Kidney (tissue), 22 donors: ENCODE measurements at places on chromosomes 16 and 17. TPM values are rescaled to one million over a fixed set of nuclear protein-coding genes. Genes with fewer than 3 reads are reported as not detected.

GRCh38 chr16:89697616-89698331 is 3.7 kb downstream of the SPATA2L start:
- no peak for DNase-seq

GRCh38 chr16:4886151-4886550 is 38.9 kb downstream of the UBN1 start:
- DNase-seq: no peak

- DNase-seq: no peak
These were observed 316.3 kb downstream of the CBLN1 start for GRCh38 chr16:48965386-48965785.

DNA sequence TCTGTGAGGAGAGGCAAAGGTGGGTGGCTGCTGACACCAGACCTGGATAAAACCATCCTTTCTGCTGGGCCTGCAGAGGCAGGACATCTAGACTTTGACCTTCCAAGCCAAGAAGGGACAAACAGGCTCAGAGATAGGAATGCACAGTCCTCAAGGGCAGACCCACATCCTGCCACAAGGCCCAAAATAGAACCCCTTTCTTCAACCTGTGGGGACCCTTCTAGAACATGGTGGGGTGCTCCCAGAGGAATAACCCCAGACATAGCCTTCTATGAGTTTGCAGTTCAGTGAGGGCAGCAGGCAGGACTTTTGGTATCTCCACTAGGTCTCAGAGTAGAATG is 3.8 kb upstream of the CBFB start:
- DNase-seq: no peak

- DNase-seq: no peak
These were observed 19.1 kb downstream of the GPR142 start for GRCh38 chr17:74386386-74386785.

- peak; percentile 83 for DNase-seq
These were observed 5.4 kb upstream of the BCAR1 start for GRCh38 chr16:75256696-75257343.

DNA sequence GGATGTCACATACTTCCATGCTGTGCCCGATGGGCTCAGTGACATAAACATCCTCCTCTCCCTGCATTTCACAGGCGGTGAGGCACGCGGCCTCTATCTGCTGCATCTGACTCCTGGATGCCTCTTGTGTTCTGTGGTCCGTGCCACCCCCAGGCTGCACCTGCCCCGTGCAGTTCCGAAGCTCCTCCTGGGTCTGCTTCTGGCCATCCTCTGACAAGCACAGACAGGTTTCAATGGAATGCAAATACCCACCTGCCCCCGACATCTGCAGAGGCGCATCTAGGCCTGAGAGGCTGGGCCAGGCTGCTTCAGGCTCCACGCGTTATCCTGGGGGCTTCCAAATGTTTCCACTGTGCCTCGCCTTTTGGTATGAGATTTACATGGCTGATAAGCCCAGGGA is 46.3 kb upstream of the DNAH17 start:
- DNase-seq: no peak

DNA sequence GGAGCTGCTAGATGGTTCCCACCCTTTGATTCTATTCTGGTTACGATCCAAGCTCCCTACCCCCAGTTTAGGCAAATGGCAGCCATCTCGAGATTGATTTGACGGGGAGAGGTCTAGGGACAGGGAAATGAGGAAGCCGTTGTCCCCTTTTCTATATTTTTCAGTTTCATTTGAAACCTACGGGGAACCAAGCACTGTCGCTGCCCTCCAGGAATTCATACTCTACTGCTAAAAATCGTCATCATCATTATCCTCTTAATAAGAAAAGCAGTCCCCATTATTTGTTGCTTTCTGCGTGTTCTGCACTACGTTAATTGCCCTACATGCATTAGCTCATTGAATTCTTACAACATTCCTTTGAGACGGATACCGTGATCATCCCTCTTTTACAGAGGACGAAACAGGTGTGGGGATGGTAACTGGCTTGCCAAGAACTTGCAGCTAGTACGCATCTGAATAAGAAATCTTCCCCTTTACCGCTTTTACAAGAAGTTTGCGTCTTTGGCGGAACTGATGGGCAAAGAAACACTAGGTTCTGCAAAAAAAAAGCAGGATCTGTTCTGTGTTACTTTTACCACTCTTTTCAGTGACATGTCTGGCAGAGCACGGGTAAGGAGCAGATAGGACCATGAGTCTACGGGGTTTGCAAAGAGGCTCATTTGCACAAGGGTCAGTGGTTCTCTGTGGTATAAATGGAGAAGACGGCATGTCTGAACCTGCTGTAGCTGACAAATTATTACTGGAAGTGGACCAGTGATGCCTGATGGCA is 1.1 kb downstream of the CCP110 start:
- DNase-seq: no peak

GRCh38 chr16:4556112-4556511 is at the start of gene C16orf96:
Gene C16orf96 (plus strand): TSS chr16:4556340. CDS start chr16:4556490, 150 bp downstream.
- DNase-seq: no peak

GRCh38 chr17:6097005-6097279 is 26.8 kb downstream of the WSCD1 start:
- no peak for DNase-seq

GRCh38 chr16:3542601-3543373 is 34.4 kb downstream of the NLRC3 start:
- no peak for DNase-seq

DNA sequence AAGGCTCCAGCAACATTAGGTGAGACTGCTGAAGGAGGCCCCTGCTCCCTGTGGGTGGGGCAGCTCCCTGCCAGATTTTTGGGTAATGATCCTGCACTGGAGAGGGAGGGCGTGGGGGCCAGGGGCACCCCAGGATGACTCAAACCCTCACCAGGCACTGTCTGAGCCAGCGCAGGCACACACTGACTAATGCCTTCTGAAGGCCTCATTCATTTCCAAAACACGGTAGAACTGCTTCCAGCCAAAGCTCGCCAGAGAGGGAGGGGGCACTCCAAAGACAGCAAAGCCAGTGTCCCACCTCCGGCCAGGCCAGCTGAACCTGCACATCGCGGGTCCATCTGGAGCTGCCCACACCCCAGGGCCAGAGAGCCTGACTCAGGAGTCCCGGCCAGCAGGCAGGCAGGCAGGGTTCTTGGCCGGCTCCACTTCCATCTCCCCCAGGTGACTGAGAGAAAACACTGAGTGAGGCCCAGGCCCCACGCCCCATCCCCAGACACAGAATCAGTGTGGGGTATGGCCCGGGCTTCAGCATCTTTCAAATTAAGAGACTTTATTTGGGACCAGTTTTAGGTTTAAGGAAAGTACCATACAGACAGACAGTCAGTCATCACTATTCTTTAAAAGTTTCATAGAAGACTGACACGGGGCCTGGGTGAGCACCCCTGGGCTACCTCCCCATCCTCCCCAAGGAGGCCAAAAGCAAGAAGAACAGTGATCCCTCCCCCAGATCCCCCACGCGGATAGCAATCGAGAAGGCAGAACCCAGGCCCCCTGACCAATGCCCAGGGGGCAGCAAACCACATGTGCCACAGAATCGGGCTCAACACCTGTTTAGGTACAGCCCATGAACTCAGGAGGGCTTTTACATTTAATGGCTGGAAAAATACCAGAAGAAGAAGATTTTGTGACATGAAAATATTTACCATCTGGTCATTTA is 2.3 kb downstream of the PIEZO1 start:
- no peak for DNase-seq

DNA sequence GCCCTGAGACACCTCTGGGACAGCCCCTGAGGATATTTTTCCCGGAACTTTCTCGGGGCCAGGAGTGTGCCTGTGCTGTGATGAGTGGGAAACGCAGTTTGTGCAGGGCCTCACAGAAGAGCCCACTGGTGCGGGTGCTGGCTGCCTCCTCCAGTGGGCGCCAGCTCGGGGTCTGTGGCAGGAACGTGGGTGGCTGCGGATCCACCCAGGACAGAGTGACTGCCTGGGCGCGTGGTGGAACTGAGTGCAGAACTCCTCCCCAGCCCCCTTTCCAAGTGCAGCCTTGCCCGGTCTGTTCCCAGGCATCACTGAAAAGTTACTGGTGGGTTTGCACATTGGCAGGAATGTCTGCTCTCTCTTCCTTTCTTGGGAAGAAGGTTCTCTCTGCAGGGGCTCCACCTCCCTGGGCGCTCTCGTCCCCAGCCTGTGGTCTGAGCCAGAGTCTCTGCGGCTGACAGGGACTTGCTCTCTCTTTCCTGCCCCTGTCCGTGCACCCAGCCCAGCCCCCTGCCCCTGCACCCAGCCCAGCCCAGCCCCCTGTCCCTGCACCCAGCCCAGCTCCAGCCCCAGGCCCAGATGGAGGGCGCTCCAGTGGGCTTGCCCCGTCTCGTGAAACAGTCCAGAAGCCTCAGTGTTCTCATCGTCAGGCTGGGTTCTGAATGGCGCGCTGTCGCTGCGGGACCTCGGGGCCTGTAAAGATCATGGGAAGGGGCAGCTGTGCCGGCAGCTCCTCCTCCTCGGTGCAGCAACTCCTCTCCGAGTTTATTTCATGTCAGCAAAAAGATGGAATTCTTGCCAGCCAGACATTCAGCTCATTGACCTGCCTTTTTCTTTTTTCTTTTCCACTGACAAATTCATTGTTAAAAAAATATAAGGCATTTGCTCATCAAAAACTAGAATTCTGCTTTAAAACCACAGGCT is 117.5 kb downstream of the BANP start:
- DNase-seq: no peak

GRCh38 chr17:8294814-8295316 is 335 bp downstream of the SLC25A35 start:
- DNase-seq: no peak

DNA sequence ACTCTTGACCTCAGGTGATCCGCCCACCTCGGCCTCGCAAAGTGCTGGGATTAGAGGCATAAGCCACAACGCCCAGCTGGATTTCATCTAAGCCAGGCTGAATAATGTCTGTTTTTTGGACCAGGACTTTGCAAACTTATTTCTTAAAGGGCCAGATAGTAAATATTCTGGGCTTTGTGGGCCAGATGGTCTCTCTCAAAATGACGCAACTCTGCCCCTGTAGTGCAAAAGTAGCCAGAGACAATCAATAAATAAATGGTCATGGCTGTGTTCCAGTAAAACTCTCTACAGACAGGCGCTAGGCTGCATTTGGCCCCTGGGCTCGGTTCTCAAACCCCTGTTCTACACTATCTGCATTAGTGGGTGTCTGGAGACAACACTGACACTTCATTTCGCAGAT is 121.9 kb upstream of the CDH13 start:
- peak; percentile 87 for DNase-seq

- DNase-seq: peak; percentile 63
These were observed 231.1 kb upstream of the CDH5 start for GRCh38 chr16:66135421-66135831.

- DNase-seq: no peak
These were observed 161.5 kb downstream of the FTO start for GRCh38 chr16:53865494-53865863.

DNA sequence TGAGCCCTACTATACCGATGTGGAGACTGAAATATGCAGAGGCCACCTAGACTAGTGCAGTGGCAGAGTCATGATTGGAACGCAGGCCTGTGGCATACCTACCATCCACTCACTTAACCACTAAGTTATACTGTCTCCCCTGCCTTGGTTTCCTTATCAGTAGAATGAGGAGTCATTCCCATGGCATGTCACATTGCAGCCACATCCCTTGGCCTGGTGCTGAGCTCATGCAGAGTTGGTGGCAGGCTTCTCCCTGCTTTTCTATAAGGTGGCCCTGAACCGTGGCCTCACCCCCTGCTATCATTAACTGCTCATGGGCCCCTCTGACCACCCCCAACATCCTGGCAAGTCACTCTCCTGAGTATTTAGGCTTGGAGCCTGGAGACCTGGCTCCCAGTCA is 212.5 kb downstream of the KATNIP start:
- no peak for DNase-seq

DNA sequence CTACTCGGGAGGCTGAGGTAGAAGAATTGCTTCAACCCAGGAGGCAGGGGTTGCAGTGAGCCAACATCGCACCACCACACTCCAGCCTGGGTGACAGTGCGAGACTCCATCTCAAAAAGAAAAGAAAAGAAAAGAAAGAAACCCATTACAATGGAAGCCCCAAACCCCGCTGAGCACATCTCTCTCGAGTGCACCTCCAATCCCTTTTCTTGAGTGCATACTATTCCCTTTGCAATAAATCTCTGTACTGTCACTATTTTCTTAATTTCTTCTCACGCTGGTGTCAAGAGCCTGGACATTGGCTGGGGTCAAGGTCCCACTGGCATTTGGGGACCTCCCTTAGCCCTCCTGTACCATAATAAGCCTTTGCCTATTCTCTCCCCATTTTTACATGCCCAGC is 398.4 kb upstream of the EEF2KMT start:
- no peak for DNase-seq

DNA sequence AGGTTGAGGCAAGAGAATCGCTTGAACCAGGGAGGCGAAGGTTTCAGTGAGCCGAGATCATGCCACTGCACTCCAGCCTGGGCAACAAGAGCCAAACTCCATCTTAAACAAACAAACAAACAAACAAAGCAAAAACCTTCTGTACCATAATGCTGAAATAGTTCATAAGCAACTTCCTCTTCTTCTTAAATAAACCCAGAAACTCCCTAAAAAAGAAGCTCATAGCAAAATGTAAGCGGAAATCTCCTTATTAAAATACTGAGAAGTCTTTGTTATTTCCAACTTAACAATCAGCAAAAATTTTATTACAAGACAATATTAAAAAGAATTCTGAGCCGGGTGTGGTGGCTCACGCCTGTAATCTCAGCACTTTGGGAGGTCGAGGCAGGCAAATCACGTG is 82.8 kb downstream of the FBXL20 start:
- DNase-seq: no peak

GRCh38 chr16:30929167-30929566 is 5.8 kb downstream of the FBXL19 start:
- DNase-seq: no peak

DNA sequence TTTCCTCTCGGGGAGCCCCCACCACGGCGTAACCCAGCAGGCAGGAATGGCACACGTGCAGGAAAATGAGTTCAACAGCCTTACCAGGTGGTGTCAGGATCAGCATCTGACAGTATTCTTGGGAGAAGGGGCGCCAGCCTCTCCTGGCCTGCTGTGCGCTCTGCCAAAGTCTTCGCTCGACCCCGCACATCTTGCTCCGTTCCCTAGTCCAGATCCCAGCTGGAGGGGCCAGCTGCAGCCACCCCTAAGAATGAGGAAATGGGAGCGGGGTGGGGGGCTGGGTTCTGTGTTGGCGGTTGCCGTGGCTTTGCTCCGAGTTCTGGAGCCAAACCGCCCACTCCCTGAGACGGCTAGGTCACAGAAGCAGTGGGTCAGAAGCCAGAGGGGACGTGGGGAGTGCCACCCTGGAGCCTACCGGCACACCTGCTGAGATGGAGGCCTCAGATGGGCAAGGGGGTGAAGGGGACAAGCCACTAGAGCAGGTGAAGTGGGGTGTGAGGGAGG is at the start of gene CHCT1:
Gene CHCT1 (plus strand): TSS at position 328 of the 504 bp plus-strand sequence. CDS start 104 bp downstream, at position 432.
- DNase-seq: no peak

The PRR29 gene
- total RNA-seq: 4.4 TPM

The NOXO1 gene
- total RNA-seq: 0.57 TPM

The HOXB4 gene
- 22.6 TPM for total RNA-seq

The HP gene
- 41.4 TPM for total RNA-seq

The CDT1 gene
- 1.5 TPM for total RNA-seq

The ZFPM1 gene
- 9.2 TPM for total RNA-seq

The PRR15L gene
- 105 TPM for total RNA-seq

The MYH2 gene
- not detected for total RNA-seq

The CCL16 gene
- 0.79 TPM for total RNA-seq

The ABHD15 gene
- 9.8 TPM for total RNA-seq

The KRTAP1-4 gene
- not detected for total RNA-seq

The NACA2 gene
- not detected for total RNA-seq

The ABI3 gene
- total RNA-seq: 18.3 TPM

The ZG16 gene
- not detected for total RNA-seq

The CHST6 gene
- 0.79 TPM for total RNA-seq

The CDH16 gene
- total RNA-seq: 1,188 TPM
